Astrocyte of the cerebellum (primary cell): ENCODE measurements at places on chromosomes 4 and X.

DNA sequence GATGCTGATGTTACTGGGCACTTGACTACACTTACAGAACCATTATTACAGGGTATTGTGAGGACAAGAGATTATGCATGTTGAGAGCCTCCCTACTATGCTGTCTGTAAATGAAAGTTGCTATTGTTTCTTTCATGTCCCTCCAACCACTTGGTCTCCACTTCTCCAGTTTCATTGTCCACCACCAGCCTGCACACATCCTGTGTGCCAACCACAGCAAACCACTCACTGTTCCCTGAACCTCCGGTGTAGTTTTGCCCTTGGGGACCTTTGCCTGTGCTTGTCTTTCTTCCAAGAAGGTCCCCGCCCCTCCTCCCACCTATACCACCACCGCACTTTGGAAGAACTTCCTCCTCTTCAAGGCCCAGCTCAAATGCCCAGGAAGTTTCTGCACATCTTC is 43.1 kb upstream of the AFF2 start:
- no peak for DNase-seq

DNA sequence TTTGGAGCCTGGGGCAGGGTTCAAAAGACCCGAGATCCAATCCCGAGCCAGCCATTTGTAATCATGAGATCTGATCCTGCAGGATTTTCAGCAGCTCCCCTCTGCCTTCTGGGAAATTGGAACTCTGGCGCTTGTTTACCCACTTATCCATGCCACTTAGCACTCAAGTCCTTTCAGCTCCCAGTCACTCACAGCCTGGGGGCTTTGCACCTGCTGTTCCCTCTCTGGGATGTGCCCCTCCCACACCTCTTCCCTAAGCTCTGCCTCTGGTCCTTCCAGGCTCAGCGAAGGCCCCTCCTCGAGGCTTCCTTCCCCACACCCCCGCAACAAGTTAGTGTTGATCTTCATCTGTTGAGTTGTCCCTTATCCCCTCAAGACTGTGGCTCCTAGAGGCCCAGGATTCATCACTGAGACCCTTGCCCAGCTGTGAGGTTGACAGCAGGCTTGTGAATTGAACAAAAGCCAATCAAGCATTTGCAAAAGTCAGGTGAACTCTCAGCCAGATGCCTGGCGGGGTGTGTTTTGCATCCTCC is 99.1 kb upstream of the AFAP1 start:
- no peak for DNase-seq

GRCh38 chr4:183550345-183551093 is 45.7 kb downstream of the ING2 start:
- DNase-seq: no peak

DNA sequence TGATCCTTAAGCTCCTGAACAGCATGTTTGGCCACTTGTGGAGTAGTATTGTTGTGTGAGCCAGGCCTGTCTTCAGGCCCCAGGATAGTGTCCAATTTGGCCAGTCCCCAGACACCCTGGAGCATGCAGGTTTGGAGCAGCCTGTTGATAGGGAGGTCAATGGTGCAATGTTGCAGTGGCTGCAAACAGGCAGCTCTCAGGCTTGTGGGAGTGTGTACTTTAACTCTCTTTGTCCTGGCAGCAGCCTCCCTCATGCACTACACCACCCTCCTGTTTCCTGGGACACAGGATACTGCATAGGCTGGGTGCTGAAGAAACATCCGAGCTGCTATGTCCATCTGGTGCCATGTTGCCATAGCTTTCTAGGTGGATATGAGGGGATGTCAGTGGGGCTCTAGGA is 24.0 kb downstream of the TECRL start:
- DNase-seq: no peak

- no peak for DNase-seq
Measured at GRCh38 chrX:13716905-13717304, 17.5 kb downstream of the TRAPPC2 start.

- no peak for DNase-seq
Measured at GRCh38 chrX:13717700-13718472, 16.5 kb downstream of the TRAPPC2 start.

DNA sequence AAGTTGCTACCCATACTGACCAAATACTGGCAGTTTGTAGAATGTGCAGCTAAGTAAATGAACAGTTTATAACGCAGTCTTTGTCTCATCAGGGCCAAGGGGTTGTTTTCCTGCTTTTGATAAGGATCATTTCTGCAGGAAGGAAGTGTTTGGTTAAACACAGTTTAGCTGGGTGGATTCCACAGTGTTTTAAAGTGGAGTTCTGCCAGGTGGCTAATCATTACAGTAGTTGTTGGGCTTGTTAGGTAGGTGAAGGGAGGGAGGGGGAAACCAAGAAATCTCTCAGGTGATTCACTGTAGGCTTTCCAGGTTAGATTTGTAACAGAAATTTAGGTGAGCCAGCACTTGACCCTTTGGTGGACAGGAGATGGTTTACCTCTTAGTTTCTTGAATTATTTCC is 58.1 kb downstream of the FNIP2 start:
- DNase-seq: no peak

DNA sequence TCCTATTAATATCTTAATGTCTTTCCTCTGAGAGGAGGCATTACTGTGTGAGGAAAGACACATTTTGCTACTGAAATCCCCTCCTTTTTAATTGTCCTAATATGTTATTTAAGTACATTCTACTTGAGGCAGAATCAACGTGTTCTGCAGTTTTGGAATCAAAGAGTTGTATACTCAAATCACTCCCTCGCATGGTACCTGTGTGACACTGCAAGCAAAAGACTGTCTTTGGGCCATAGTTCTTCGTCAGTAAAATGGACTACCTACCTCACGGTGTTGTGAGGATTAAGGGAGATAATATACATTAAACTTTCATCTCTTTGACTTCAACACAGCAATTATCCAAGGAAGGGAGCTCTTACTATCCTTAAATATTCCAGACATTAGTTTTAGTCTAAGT is 61.5 kb downstream of the TIGD2 start:
- no peak for DNase-seq

DNA sequence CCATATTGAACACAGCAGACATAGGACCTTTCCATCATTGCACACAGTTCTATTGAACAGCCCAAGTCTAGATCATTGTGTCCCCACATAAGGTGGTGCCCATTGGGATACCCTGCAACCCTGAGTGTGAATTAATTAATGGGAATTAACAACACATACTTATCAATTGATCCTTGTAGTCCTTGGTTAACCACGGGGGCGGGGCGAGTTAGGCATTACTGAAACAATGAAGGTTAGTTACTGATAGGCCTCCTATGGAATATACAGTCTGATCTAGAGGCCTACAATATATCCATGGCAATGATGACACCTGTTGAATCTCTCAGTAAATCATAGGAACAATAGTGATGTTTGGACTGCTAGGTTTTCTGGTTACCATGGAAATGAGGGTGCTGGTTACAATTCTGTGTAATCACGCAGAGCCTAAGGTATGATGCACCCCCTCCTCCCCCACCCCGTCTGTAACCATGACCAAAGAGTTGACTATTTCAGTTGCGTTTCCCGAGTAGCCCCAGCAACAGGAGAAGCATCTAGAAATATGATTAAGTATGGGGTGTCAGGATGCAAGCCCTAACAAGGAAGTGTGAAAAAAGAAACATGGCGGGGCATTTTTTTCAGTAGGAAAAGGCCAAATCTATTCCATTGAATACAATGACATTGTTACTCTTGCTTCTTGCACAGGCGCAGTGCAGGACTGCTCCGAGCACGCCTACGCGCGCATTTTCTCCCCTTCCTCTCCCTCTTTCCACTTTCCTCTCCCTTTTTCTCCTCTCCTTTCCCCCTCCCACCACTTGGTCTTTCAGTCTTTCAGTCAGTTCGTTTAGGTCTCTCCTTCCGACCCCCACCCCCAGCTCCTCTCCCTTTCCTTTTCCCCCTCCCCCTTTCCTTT is 677 bp upstream of the NONO start:
- peak; percentile 1 for DNase-seq

GRCh38 chr4:145731028-145731427 is 51.1 kb downstream of the C4orf51 start:
- no peak for DNase-seq

- no peak for DNase-seq
Measured at GRCh38 chrX:44245733-44246132, 97.7 kb downstream of the EFHC2 start.

DNA sequence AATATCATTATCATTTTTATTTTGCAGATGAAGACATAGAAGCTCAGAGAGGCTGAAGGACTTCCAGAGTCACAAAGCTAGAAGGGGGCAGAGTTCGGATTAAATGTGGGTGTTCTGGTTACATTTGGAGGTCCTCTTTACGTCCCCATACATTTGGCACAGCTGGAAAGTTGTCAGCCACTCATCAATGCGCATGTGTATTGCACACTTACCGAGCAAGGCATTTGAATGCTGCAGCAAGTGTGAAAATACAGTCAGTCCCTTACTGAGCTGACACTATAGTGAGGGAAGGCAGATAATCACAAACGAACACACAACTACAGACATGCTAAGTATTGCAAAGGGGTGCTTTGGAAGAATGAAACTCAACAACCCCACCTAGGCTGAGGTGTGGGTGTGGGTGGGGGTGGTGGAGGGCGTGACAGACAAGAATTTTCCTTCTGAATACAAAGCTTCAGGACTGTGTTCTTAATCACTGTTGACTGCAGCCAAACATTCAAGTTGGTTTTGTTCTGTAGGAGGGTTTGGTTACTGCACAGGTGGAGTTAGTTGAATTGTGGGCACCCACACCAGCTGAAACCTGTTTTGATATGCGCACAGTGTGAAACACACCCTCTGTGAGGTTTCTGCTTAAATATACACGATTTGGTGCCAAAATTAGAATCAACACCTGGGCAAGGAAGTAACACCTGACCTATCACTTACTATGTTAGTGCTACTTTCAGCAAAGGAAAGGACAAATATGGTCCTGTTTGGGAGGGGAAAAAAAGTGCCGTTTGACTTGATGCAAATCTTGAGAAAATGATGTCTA is 72.4 kb downstream of the COQ2 start:
- DNase-seq: no peak

DNA sequence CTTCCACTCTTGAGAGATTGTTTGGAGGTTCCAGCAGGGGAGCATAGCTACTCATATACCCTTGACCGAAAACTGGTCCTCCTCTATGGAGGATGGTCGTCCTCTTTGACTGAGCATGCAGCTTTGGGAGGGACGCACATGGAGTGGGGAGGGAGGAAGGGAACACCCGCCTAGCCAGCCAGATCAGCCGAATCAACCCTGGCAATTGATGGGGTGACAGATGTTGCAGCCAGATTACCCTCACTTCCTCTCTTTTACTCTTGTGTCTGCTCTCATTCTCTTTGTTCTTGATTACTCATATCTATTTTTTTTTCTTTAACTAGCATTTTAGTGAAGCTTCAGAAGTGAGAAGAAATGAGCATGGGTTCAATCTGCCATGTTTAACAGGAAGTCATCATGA is 19.6 kb downstream of the MGST2 start:
- DNase-seq: no peak

DNA sequence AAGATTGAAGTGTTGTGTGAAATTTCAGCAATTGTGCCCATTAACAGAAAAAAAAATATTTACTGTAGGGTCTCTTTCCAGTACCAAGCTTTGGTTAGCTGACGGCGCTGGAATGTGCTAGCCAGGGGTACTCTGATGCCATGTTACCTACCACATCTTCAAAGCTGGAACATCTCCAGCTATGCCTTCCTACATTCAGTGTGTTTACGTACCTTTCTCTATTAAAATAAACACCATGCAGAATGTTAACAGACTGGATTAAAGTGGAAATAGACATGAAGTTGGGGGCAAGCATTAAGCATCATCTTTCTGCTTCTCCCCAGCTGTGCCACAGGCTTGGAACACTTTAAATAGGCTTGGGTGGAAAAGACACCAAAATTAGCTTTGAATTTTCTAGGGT is 65.9 kb downstream of the USP38 start:
- DNase-seq: no peak
